ENCODE measurements at places on chromosomes 13 and 19. TPM values are rescaled to one million over a fixed set of nuclear protein-coding genes. Genes with fewer than 3 reads are reported as not detected.

DNA sequence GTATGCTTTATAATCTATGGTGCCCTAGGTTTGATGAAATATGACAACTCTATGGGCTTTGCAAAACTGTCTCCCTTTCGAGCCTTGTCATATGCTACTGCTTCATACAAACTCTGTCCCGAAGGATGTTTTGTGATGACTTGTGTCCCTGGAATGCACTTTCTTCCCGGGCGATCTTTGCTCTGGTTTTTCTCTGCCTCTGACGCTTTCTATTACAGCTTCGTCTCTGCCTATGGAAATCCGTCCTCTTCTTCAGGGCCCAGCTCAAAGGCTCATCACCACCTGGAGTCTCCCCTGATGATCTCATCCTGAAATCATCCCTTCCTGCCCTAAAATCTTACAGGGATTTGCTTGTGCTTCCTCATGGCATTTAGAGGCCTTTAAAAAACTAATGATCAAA is 191.5 kb upstream of the KL start:
- DNase-seq = no peak

DNA sequence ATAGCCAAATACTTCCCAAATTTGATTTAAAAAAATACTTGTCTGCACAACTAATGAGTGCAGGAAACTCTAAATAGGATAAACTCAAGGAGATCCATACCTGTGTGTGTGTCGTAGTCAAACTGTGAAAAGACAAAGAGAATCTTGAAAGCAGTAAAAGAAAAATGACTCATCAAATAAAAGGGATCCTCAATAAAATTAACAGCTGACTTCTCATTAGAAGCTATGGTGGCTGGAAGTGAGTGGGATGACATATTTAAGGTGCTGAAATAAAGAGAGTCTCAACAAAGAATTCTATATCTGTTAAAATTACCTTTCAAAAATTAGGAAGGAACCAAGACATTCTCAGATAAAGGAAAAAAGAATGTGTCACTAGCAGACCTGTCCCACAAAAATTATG is 13.7 kb downstream of the RNASEH2B start:
- no peak for DNase-seq

KLK10 gene
- 1.2 TPM for polyA plus RNA-seq

DNA sequence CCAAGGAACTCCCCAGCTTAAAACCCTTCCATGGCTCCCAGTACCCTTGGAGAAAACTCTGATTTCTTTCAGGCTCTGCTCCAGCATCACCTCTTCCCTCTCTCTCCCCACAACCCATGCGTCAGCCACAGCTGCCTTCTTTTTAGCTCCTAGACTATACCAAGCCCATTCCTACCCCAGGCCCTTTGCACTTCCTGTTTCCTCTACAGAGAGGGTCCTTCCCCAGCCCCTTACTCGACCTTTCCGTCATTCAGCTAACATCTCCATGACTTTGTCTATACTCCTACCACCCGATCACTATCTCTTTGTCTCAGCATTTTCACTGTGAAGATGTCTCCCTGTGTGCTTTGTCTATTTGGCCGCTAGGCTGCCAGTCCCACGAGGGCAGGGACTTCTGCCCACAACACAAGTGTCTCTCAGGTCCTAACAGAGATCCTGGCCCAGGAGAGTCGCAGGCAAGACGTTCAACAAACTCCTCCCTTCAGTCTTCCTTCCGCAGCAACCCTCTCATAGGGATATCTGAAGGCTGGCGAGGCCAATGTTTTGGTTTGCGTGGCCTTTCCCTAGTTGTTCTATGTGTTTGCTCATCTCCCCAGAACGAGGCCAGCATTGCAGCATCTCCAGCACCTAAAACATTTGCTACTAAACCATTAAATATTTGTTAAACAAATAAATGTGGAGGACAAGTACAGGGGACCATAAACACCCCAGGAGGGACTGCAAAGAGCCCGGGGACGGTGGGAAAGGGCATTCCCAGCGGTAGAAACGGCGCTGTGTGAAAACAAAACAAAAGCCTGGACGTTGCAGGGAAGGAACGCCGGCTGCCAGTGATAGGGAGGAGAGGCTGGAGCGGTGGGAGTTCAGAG is 816 bp downstream of the CCNP start:
- no peak for DNase-seq

ZNF69 gene
- polyA plus RNA-seq = 13.9 TPM

LYPD5 gene
- polyA plus RNA-seq = 0.49 TPM

DNA sequence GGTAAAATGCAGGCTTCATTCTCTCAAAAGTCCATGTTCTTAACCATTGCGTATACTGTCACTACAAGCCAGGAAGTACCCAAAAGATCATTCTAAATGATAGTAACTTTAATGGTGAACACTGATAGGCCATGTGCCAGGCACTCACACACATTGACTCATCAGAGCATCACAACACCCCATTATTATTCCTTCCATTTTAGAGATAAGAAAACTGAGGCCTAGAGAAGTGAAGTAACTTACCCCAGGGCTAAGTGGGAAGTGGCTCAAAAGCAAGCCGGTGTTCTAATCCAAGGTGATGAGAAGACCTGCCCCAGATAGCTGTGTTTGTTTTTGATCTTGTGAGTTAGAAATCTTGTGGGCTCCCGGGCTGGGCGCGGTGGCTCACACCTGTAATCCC is 1.4 kb upstream of the PHLDB3 start:
- DNase-seq = no peak

KLK12 gene
- 0.76 TPM for polyA plus RNA-seq

ZNF135 gene
- polyA plus RNA-seq = 26.6 TPM

ARHGAP45 gene
- 9.0 TPM for polyA plus RNA-seq

COG3 gene
- polyA plus RNA-seq = 37.9 TPM

DNA sequence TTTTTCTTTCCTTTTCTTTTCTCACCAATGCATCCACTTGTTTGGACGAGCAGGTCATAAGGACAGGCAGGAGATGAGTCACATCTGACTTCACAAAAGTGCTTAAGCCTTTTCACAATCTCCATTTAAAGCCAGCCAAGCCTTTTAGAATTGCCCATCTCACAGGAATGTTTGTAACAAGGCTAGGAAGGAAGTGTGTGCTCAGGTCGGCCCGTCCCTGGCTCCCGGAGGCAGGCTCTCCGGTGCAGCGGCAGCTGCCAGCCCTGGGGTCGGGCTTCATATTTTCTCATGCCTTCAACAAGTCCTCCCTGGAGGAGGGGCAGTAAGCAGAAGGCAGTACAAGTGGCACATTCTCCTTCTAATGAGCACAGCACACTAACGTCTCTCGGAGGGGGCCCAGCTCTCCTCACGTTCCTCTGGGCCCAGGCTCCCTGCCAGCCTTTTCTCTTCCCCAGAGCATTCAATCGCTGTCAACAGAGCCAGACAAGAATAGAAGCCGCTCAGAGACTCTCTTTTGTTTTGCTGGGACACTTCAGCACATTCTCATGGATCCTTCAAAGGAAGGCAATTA is 180.5 kb downstream of the COL4A1 start:
- no peak for DNase-seq

DNA sequence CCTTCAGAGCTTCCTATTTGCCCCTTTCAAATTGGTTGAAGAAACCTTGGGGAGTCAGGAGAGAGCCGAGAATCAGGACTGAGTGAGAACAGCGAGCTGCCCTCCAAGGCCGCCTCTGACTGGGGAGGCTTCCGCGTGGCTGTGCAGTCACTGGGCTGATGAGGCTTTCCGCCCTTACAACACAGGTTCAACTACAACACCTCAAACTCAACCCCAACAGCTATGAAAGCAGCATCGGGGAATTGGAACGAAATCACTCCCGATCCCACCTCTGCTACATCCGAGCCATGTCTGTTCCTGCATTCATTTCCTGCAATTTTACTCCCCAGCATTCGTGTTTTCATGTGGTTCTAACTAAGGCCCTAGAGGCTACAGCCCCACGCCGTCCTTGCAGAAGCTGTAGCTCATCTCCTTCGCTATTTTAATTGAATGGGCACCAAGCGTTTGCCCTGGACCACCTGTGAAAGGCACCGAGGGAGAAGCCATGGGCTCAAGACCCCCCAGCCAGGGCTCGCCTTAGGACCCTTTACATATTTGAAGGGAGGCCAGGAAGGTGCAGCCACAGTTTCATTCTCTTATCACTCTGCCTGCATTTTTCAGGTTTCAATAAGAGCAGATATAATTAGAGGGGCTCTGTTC is 12.3 kb upstream of the RASA3 start:
- DNase-seq = no peak

- DNase-seq = no peak
These were observed 1.6 kb downstream of the ZNF414 start for GRCh38 chr19:8512115-8512967.

ZNF468 gene
- 39.5 TPM for polyA plus RNA-seq

DNA sequence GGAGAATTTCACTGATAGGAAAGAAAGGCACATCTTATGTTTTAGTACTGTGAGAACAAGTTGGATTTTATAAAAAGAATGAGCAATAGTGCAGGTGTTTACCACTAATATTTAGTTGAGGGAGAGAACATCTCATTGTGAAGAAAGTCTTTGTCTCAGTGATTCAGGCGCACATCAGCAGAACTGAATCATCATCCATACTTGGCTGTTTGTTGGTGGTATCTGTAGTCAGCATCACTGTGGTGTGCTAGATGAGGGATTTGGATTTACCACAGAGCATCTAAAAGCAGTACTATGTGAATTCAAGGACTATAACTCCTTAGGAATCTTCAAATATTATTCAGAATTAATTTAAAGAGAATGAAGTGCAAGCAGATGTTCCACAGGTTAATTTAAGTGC is 1380.5 kb upstream of the ATXN8OS start:
- no peak for DNase-seq

ONECUT3 gene
- 0.06 TPM for polyA plus RNA-seq

DNA sequence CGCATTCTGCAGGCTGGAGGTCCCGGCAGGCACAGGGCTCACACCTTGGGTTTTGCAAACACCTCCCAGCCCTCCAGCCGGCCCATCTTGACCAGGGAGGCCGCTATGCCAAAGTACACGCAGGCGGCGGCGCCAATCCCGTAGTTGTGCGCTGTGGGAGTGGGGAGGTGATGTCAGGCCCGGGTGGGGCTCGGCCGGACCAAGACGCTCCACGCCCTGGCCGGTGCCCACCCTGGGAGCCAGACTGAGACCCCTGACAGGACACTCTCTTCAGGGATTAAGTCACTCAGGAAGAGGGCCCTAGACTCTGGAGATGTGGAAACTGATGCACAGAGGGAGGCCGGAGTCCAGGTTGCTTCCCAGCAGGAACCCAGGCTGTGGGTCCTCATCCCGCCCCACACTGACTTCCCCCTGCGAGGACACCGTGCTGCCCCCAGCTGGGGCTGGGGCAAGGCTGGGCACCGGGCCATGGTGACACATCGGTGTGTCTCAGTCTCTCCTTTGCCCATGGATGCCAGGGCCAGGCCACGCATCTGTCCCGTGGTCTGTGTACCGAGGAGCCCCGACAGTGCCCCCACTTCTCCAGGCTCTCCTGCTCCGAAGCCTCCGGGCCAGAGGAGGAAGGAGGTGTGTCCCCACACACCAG is 8.8 kb downstream of the NDUFA11 start:
- DNase-seq = no peak

GRCh38 chr13:25375727-25376358 is 4.1 kb downstream of the ATP8A2 start:
- DNase-seq = no peak

DNA sequence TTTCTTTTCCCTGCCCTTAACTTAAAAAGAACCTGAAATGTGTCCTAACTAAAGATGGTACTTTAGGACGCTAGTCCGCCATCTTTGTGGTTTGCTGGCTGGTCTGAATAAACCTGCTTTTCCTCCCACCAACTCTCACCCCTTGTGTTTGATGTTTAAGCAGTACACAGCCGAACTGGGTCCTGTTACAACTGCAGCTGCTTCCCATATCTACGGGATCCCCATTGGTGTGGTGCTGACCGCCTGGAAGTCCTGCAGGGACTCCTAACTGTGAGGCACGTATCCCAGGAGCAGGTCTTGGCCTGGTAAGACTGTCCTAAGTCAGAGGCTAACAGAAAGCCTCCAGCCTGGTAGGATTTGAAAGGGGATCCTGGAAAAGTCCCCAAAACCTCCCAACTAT is 40.9 kb upstream of the VSTM2B start:
- DNase-seq = no peak

DNA sequence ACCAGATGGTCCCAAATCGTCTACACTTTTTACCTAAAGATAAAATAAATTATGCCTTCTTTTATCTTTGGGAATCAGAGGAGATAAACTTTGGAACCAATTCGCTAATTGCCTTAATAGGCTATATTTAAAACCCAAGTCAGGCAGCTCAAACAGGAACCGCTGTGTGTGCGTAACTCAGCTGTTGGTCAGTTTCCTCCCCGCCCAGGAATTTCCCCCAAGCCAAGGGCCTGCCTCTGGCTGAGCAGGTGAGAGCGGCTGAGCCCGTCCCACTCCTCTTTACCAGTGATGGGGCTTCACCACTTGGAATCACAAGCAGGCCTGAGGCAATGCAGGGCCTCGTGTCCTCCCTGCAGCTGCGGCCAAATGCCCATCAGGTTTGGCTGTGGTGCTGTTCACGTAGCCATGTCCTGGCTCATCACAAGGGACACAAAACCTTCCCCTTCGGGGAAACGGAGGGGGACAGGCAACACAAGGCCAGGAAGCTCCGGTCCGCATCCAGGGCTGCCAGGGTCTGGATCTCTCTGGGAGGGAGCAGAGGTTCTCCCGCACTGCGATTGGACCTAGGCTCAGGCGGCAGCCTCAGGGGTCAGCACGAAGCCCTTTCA is 503 bp upstream of the SLC7A9 start:
- no peak for DNase-seq

SULT2A1 gene
- not detected for polyA plus RNA-seq

DNA sequence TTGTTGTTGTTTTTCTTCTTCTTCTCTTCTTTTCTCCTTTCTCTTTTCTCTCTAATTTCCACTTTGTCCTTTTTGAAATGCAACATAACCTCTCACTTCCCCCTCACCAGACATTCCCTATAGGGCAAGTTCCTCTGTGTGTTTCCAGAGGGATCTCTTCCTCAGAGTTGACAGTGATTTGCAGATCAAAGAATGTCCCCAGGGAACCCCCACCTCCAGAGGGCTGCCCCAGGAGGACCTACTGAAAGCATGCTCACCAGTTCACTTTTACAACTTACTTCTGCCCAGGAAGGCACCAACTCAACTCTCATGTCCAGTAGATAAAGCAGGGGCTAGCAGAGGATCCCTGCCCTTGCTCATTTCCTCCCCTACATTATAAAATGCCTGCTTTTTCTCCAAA is 1648.0 kb downstream of the PCDH9 start:
- DNase-seq = no peak

RNF17 gene
- 0.26 TPM for polyA plus RNA-seq

- DNase-seq = no peak
These were observed 57.1 kb downstream of the F2RL3 start for GRCh38 chr19:16945762-16946465.

MIA gene
- polyA plus RNA-seq = 1.6 TPM

- DNase-seq = no peak
These were observed 543.1 kb upstream of the SLITRK5 start for GRCh38 chr13:87128036-87128435.

OLFM2 gene
- polyA plus RNA-seq = 21.6 TPM

ZNF530 gene
- 4.8 TPM for polyA plus RNA-seq

RAB20 gene
- polyA plus RNA-seq = 20.7 TPM

GRCh38 chr19:55115446-55116065 is 1.9 kb downstream of the PPP1R12C start:
- DNase-seq = no peak

CEACAM1 gene
- 5.8 TPM for polyA plus RNA-seq

GRCh38 chr19:41887711-41888382 is 4.9 kb downstream of the ARHGEF1 start:
- peak; percentile 67 for DNase-seq
